Suppressor macrophage treated with lipopolysaccharide for 1 hour (primary cell): ENCODE measurements at places on chromosomes 5 and 9.
A peak's percentile ranks its signal among the peaks of the same experiment; 100 is the strongest.

GRCh38 chr5:56321236-56321881, 88.2 kb upstream of the ANKRD55 start:
- peak; percentile 13 for DNase-seq

DNA sequence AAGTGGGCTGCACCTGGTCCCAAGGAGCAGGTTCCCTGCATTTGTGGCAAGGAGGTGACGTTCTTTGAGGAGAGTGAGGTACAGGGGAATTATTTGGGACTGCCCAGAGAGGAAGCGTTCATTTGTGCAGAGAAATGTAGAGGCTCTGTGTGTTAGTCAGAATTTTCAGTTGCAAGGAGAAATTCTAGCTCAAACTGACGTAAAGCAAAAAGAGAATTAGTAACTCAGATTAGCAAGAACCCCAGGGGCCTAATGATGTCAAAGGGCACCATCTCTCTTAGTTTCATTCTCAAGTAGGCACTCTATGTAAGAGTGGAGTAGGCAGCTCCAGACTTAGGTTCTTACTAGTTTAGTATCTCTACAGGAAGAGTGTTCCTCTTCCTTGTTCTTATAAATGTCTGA, 2.4 kb upstream of the TXN start:
- peak; percentile 82 for DNase-seq

DNA sequence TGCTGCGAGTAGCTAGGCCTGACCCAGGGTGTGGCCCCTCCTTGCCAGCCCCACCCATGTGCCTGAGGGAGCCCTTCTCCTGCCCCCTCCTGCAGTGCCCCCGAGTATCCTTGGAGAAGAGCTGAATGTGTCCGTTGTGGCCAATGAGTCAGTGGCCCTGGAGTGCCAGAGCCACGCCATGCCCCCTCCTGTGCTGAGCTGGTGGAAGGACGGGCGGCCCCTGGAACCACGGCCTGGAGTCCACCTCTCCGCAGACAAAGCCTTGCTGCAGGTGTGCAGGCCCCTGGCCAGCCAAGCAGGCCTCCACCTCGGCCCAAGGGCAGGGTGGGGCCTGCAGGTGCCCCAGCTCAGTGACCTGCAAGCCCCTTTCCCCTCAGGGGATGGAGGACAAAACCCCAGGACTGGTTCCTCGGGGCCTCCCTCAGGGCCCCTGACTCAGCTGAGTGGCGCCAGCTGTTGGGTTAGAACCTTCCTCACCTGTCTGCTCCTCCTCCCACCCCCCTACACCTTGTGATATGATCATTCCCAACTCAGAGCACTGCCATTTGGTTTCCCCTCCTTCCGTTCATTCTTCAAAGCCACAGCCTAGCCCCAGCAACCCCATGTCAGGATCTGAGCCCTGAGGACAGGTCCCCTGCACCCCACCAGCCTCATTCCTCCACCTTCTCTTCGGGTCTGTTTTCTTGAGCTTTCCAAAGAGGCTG, 80.0 kb upstream of the ASS1 start:
- DNase-seq: no peak

DNA sequence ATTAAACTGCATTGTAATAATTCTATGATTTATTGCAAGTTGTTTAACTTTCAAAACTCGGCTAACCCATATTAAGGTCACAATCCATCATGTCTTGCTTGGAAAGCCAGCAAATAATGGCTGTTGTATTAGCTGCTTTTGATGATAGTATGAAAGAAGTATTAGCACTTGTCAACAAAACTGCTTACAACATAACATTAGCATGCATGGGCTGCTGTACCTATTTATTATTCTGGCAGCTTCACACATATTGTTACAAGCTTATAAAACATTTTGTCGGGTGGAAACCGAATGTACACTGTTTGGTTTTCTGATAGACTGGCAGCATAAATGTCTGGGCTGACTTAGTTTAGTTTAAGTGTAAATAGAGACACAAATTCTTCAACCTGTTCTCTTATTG, 378.3 kb downstream of the KIAA0825 start:
- DNase-seq: no peak

DNA sequence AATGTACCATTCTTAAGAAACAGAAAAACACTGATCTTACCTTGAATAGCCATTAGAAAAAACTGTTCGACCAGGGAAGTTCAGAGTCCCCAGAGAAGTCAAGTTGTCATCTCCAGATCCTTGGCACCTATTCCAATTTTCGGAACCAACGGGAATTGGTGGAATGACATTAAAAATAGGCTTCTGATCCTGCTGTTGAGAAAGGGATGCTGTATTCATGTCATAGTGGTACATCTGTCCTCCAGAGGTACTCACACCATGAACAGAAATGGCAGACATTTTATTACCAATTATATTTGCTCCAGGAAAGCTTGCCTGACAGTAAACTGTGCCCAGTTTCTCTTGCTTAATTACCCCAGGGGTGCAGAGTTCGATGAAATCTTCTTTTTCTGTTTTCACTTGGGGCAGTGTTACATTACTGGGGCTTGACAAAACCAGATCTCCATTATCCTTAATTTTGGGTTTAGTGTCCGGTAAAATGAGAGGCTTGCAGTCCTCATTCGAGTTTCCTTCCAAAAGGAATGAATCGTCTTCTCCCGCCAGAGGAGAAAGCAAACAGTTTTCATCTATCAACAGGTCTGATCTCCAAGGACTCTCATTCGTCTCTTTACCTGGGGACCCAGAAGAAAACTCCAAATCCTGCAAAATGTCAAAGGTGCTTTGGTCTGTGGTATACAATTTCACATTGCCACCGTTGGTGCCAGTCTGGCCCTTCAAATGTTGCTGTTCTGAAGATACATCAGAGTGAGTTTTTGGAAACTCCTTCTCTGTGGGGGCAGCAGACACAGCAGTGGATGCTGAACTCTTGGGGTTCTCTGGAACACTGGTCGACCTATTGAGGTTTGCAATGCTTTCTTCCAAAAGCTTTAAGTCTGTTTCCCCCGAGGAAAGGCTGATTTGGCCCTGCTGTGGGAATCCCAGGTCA, 3.6 kb downstream of the NR3C1 start:
- no peak for DNase-seq

- no peak for DNase-seq
Measured at GRCh38 chr5:59187857-59188256, 605.0 kb downstream of the RAB3C start.

DNA sequence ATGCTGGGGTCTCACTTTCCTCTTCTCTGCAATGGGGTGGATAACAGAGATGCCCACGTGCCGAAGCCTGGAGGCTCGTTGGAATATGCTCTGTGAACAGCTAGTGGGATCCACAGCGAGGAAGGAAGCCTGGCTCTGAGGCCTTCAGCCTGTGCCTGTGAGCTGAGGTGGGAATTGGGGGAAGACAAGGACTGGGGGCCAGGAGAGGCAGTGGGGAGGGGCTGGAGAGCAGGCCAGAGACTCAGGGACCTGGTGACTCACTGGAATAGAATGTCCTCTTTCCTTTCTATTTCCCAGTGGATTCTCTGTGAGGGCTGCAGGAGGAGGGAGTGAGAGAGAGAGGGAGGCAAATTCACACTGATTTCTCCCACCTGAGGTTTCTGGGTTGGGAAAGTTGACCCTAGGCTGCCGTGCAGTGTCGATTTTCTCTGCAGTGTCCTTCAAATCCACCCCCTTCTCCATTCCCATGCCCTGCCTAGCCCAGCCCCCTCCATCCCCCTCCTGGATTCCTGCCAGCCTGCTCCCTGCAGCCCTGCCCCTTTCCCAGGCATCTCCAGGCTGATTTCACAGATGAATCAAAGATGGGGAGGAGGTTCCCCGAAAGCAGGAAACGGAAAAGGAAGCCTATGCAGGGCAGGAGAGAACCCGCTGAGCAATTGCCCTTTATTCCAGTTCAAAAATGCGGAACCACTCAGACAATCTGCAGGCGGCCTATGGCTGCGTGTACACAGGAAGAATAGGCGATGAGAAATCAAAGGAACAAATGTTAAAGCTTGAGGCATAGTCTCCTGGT, 1.4 kb upstream of the SPAAR start:
- DNase-seq: peak; percentile 80

DNA sequence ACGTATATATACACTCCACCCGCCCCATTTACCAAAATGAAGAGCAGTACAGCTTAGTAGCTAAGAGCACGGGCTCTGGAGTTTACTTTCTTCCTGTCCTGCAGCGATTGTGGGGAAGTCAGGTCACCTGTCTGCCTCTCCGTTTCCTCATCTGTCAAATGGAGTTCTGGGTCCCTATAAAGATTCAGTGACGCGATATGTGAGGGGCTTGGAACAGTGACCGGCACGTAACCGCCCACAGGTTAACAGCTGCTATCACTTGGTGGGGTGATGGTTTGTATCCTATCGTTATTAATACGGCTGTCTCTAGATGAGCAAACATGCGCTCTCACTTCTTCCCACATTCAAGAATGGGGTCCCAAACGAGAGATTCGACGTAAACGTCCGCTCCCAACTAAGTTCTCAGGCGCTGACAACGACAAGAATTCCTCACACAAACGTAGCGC, 426 bp downstream of the FAM114A2 start:
- peak; percentile 39 for DNase-seq

DNA sequence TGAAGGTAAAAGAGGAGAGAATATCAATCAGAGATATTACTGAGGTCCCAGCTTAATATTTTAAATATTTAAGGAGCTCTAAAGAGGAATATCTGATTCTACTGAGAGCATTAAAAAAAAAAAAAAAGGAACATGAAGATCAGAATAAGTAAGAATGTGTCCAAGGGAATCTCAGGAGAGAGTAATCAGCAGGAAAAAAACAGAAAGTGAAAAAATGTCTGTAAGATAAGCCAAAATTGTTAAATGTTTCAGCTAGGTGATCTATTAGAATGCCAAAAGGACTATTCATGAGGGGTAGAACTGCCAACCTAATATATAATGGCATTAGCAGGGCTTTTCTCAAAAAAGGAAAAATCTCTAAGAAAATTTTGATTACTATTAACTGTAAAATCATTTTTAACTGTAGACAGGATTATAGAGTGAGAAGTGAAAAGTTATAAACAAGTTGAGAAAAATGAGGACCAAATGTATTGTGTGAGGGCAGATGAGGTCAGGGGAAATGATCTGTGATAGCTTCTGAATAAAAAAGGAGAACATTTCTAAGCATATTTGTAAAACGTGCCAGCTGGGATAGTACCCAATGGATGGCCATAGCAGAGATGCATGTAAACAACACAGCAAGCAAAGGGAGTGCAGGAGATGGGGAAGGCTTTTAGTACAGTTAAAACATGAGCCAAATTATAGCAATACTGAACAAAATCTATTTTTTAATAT, 9.4 kb upstream of the RHOBTB3 start:
- no peak for DNase-seq

- DNase-seq: peak; percentile 59
Measured at GRCh38 chr9:131732061-131732526, 7.8 kb downstream of the RAPGEF1 start.

GRCh38 chr9:124453586-124454191, 3.4 kb downstream of the ADGRD2 start:
- peak; percentile 22 for DNase-seq
